ENCODE measurements at places on chromosomes 16 and 17.

DNA sequence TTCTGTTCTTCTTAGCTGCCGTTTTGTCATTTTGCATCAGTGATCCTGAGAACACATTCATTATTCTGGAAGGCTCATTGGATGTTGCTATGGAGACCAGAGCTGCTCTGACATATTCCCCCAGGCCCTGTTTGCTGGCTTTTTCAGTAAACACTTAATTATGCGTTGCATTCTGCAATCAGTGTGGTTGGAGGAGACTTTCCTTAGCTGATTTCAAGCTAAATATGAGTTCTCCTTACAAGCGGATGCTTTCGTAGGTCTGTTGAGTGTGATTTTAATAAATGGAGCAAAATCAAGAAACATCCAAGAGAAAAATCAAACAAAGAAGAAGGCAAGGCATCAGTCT is 38.2 kb upstream of the NUDT7 start:
- DNase-seq, result no peak

- DNase-seq, result no peak
These were observed 9.5 kb upstream of the MRPL12 start for GRCh38 chr17:81693509-81694210.

DNA sequence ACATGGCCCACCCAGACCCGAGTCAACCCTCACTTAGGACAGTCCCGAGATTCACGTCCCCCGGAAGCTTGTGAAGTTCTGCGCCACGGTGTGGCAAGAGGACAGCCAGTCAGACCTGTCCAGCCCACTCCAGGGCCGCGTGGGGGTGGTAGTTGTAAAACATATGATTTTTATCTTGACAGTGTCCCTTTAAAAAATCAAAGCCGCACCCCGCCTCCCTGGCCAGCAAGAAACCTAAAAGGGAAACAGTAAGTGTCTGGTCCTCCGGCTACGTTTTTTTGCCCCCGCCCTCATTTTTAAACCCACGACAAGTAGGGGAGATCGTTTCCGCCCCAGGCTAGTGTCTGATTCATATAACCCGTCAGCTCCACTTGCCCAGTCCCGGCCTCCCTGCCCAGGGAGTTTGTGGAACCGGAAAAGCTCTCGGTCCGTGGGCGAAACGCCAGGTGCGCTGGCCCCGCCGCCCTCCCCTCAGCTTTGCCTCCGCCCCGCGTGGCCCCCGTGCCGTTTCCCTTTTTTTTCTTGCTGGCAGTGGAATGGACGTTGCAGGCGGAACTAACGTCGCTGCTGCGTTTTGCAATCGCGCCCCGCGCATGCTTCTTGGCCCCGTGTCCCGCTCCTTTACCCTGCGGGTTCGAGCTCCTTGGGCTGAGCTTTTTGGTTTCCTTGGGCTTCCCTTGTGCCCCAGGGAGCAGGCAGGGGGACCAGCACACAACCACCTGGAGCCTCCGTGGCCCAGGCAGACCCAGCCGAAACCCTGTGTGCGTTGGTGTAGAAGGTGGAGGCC is 13.3 kb upstream of the NUDT16L1 start:
- DNase-seq, result no peak

- DNase-seq, result no peak
These were observed 69.7 kb downstream of the STXBP4 start for GRCh38 chr17:55038291-55038690.

Measured in NCI-H526 (cell line).